HepG2 (cell line): ENCODE measurements at places on chromosomes 11 and 22. TPM values are rescaled to one million over a fixed set of nuclear protein-coding genes. Genes with fewer than 3 reads are reported as not detected.

GRCh38 chr11:19605520-19606371, 106.9 kb upstream of the NAV2 start:
- DNase-seq: no peak

The GPHA2 gene
- total RNA-seq: 11.6 and 19.1 TPM in 2 replicates

DNA sequence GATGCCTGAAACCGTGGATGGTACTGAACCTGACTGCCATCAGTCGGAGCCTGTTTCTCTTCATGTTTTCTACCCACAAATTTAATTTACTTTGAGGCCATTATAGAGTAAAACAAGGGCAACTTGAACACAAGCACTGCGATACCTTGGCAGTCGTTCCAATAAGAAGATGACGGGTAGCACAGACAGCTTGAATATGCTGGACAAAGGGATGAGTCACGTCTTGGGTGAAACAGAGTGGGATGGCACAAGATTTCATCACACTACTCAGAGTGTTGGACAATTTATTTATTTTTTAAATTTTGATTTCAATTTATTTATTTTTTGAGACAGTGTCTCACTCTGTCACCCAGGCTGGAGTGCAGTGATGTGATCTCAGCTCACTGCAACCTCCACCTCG, 5.7 kb downstream of the DIXDC1 start:
- DNase-seq: no peak

DNA sequence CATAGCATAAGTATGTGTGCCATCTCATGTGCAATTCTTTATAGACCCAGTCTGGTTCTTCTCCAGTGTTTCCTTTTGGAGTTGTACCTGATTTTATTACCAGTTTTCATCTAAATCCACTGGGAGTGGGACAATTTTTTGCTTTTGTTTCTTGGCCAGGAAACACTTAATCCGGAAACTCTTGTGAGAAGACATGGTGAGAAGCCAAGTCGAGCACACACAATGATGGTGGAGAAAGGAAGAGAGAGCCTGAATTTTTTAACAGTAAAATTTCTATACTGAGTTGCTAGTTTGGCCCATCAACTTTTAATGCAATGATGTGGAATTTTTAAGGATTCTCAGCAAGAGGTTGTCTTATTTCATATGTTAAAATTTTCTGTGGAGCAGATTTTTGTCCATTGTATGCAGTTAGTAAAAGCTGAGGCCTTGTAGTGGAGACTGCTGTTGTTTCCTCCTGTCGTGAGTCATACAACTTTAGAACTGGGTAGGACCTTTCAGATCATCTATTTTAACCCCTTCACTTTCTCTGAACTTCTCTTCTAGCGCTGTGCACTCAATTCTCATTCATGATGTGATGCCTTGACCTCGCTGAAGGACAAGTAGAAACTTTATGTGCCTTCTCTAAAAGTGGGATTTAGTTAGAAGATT, 17.1 kb downstream of the FAR1 start:
- no peak for DNase-seq

The F2 gene
- 110 and 330 TPM in 2 replicates for total RNA-seq

DNA sequence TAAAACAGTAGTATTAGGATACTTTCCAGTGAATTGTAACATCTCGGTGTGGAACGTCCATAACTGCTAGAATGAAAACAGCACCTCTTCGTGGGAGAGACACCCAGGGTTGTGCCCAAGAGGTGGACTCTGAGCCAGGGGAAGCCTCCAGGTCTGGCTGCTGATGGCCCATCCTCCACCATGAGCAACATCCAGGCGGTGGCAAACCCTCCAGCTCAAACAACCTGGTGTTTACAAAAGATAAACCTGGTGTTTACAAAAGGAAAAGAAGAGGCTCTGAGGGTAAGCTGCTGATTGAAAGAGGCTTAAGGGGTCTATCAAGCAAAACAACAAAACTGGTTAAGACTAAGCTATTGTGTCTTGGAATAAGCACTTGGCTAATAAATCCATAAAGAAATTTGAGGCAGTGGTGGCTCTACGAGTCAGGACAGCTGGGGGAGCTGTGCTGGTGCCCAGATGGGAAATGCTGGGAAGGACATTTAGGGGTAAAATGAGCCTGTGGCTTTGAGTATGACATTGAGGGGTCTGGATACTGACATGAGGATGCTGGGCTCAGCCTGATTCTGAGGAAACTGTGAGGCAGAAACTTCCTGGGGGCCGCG, 909.0 kb downstream of the BRD1 start:
- peak; percentile 65 for DNase-seq

The ST13 gene
- total RNA-seq: 274 and 393 TPM in 2 replicates

- no peak for DNase-seq
These were observed 27.5 kb downstream of the TRMU start for GRCh38 chr22:46362934-46363515.

The PRR5L gene
- total RNA-seq: not detected in 2 replicates

DNA sequence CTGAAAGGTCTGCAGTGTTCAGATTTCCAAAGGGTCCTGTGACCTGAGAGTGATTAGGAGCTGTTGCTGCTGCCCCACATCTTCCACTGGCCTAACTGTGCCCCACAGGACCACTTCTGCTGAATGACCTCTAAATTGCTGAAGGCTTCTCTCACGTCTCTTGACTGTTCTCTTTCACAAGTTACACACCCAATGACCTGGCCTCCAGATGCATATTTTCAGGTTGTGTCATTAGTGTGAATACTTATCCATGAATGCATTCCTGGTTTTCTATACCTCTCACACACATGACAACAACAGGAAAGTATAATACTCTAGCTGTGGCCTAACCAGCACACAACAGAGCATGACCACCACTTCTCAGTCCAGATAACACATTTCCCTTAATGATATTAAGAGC, 15.4 kb downstream of the PRR14L start:
- DNase-seq: peak; percentile 29

The SDHD gene
- total RNA-seq: 123 and 187 TPM in 2 replicates

- DNase-seq: peak; percentile 19
These were observed 56.1 kb downstream of the HSD17B12 start for GRCh38 chr11:43736502-43737200.

- DNase-seq: no peak
These were observed 30.4 kb downstream of the BID start for GRCh38 chr22:17743661-17744411.

GRCh38 chr22:45843031-45843430, 133.9 kb downstream of the WNT7B start:
- no peak for DNase-seq

GRCh38 chr11:70262951-70263350, 7.5 kb upstream of the PPFIA1 start:
- DNase-seq: no peak

DNA sequence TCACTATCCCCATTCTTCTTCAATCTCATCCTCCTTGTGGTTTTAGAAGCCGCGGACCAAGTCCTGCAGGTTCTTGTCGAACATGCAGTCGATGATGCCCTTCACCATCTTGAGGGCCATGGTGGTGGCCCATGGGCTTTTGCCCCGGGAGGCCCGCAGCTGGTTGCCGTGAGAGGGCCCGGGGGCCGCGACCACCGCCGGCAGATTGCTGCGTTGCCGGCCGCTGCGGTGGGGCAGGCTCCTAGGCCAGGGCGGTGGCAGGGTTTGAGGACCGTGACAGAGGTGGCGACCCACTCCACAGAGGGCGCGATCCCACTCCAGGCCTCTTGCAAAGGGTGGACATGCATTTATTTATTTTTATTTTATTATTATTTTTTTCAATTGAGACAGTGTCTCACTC, 67.0 kb downstream of the APOL5 start:
- DNase-seq: no peak

- no peak for DNase-seq
These were observed 8.4 kb downstream of the FAM118A start for GRCh38 chr22:45318168-45318557.

- DNase-seq: no peak
These were observed 14.1 kb upstream of the NUP50 start for GRCh38 chr22:45149671-45150070.

GRCh38 chr11:18780896-18781295, 10.7 kb downstream of the PTPN5 start:
- DNase-seq: no peak

DNA sequence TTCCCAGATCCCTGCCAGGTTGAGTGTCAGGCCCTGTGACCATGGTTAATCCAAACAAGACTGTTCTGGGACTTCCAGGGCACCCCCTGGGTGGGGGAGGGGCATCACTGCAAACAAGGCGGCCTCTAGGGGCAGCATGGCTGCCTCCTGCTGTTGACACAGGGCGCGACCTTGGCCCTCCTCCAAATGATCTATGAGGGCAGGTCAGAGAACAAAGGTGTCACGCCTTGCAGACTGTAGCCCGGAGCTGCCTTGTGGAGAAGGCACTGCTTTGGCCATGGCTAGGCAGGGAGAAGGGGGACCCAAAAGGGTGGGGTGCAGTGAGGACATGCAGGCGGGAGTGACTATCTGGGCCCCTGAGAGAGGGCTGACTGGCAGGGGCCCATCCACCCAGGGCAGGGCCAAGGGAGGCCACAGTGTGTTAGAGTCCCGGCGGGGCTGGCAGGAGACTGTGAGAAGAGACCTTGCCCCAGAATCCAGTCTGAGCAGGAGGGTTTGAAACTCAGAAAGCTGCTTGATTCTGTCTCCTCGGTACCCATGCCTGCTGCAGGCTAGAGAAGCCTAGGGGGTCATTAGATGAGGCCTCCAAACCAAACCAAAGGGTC, 35.6 kb downstream of the KCNC1 start:
- peak; percentile 91 for DNase-seq
